Peyer's patch (tissue), 4 donors: ENCODE measurements at places on chromosomes 12 and 14.

DNA sequence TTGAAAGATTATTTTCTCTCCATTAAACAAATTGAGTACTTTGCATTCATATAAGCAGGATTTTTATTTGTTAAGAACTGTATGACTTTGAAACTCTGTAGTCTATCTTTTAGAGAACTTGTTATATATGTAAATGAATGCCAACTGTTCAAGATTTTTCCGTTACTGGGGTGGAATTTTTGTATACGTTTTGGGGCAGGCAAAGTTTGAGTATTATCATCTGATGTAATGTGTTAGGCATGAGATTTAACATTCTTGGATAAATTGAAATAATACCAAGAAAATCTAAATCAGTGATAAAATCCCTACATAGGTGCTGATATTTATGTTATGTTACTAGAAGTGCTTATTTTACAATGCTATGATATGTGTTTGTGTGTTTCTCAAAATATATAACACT is 8.4 kb downstream of the CNOT2 start:
- no peak overlapping the region for H3K27ac ChIP-seq
- H3K36me3 ChIP-seq = no peaks in the 10 kb centered on the region
- no peak overlapping the region for H3K4me3 ChIP-seq
- peaks cover 27% of the 10 kb centered on the region for H3K4me1 ChIP-seq
- no peak for DNase-seq
- H3K27me3 ChIP-seq = no peaks in the 10 kb centered on the region

DNA sequence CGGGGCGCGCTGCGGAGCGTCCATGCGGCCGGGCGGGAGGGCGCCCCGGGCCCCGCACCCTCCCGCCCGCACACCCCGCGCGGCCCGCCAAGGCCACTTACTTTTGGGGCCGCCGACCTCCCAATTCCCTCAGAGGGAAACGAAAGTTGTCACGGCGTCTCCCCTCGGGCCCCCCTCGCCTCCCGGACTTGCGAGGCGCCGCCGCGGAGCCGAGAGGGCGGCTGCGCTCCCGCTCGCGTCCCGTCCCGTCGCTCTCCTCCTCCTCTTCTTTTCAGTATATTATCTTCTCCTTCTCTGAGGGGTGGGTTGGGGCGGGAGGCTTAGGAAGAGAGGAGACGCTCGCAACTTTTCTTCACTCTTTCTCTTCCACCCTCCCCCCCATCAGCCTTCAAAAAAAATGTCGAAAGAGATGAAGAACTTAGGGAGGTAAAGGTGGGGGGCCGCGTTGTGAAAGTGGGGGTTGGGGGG is 613 bp downstream of the DUSP16 start:
- peak overlapping the region; percentile 70 for H3K4me3 ChIP-seq
- H3K4me1 ChIP-seq = peaks cover 17% of the 10 kb centered on the region
- H3K27me3 ChIP-seq = no peaks in the 10 kb centered on the region
- peak; percentile 57 for DNase-seq
- H3K27ac ChIP-seq = peak overlapping the region; percentile 100

DNA sequence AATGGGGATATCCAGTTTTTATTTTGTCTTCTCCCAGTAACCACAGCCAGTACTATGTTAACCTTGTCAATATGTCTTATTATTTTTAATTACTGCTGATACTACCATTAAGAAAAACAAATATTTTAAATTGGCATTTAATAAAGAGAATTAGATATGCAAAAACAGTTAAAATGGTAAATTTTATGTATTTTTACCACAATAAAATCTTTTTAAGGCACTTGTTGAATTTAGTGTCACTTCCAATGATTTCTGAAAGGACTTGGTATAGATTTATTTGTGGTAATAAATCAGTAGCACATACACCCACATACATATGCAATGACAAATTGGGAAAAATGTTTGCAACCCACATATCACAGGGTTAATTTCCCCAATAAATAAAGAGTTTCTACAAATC is 14.0 kb downstream of the CDKN1B start:
- no peak overlapping the region for H3K27ac ChIP-seq
- H3K36me3 ChIP-seq = no peaks in the 10 kb centered on the region
- peaks cover 13% of the 10 kb centered on the region for H3K4me1 ChIP-seq
- no peaks in the 10 kb centered on the region for H3K27me3 ChIP-seq

- no peaks in the 10 kb centered on the region for H3K27me3 ChIP-seq
- no peak for DNase-seq
- H3K4me1 ChIP-seq = no peaks in the 10 kb centered on the region
- H3K36me3 ChIP-seq = no peaks in the 10 kb centered on the region
- no peak overlapping the region for H3K27ac ChIP-seq
Observed at GRCh38 chr14:41650802-41651201, 44.1 kb downstream of the LRFN5 start.

GRCh38 chr14:36021591-36022320 is 154.8 kb downstream of the PTCSC3 start:
- H3K27ac ChIP-seq = no peak overlapping the region
- no peaks in the 10 kb centered on the region for H3K27me3 ChIP-seq
- H3K4me1 ChIP-seq = no peaks in the 10 kb centered on the region
- no peaks in the 10 kb centered on the region for H3K36me3 ChIP-seq
- H3K4me3 ChIP-seq = no peak overlapping the region

- peak within 1 kb of the TSS; percentile 98 for H3K27ac ChIP-seq
- no peaks in the 10 kb centered on the region for H3K36me3 ChIP-seq
- DNase-seq = peak; percentile 94
- H3K4me1 ChIP-seq = peaks cover 27% of the 10 kb centered on the region
- H3K4me3 ChIP-seq = peak within 1 kb of the TSS; percentile 99
Observed at GRCh38 chr12:121296618-121297434, at the start of gene CAMKK2. CAMKK2 (minus strand) TSS chr12:121296709; CDS start chr12:121274526, 22,183 bp downstream.

DNA sequence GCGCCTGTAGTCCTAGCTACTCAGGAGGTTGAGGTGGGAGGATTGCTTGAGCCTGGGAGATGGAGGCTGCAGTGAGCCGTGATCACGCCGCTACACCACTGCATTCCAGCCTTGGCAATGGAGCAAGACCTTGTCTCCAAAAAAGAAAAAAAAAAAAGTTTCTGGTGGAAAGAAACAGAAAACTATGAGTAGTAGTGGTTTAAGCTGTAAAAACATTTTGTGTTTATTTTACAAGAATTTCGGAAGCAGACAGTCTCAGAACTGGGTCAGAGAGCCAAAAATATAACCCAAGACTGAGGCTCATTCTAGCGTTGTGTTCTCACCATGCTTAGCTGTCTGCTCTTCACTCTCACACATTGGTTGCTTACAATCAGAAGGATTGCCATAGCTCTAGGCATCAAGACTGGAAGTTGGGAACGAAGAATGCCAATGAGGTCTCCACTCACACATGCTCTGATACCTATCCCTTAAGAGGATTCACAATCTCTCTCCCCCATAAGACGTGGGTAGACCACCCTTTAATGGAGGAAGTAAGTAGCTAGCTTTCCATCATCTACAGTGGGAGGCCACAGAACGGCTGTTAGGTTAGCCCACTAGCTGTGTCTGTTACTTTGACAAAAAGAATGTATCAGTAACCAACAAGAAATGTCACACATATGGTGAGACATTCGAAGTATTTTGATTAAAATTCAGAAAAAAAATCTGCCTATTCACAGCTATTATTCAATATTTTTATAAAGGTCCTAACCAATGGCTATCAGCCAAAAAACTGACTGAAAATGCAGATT is 117.6 kb upstream of the RASSF8 start:
- H3K4me3 ChIP-seq = no peak overlapping the region
- no peaks in the 10 kb centered on the region for H3K27me3 ChIP-seq
- no peaks in the 10 kb centered on the region for H3K4me1 ChIP-seq
- no peak for DNase-seq
- H3K36me3 ChIP-seq = no peaks in the 10 kb centered on the region

- no peak overlapping the region for H3K4me3 ChIP-seq
- no peak for DNase-seq
- H3K27me3 ChIP-seq = no peaks in the 10 kb centered on the region
- no peaks in the 10 kb centered on the region for H3K4me1 ChIP-seq
- H3K27ac ChIP-seq = no peak overlapping the region
- H3K36me3 ChIP-seq = no peaks in the 10 kb centered on the region
Observed at GRCh38 chr12:51589060-51589459, 2.0 kb upstream of the SCN8A start.

- no peaks in the 10 kb centered on the region for H3K4me1 ChIP-seq
- no peaks in the 10 kb centered on the region for H3K27me3 ChIP-seq
- H3K27ac ChIP-seq = no peak overlapping the region
- H3K36me3 ChIP-seq = no peaks in the 10 kb centered on the region
- DNase-seq = peak; percentile 60
Observed at GRCh38 chr12:1932264-1932777, 13.9 kb upstream of the CACNA2D4 start.

DNA sequence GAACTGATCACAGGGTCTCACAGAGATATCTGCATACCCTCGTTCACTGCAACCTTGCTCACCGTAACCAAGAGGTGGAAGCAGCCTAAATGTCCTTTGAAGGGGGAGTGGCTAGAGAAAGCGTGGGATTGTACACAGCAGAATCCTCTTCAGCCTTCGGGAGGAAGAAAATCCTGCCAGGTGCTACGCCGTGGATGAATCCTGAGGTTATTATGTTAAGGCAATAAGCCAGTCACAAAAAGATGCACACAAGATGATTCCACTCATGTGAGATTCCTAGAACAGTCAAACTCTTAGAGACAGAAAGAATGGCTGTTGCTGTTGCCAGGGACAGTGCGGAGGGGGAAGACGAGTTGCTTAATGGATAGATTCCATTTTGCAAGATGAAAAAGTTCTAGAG is 39.6 kb upstream of the SFSWAP start:
- H3K4me3 ChIP-seq = no peak overlapping the region
- H3K36me3 ChIP-seq = no peaks in the 10 kb centered on the region
- no peak for DNase-seq
- no peaks in the 10 kb centered on the region for H3K4me1 ChIP-seq
- no peaks in the 10 kb centered on the region for H3K27me3 ChIP-seq
- H3K27ac ChIP-seq = no peak overlapping the region

GRCh38 chr12:46676797-46677520 is 148.8 kb downstream of the SLC38A4 start:
- H3K4me1 ChIP-seq = no peaks in the 10 kb centered on the region
- no peak overlapping the region for H3K27ac ChIP-seq
- no peak for DNase-seq
- no peak overlapping the region for H3K4me3 ChIP-seq
- no peaks in the 10 kb centered on the region for H3K27me3 ChIP-seq

DNA sequence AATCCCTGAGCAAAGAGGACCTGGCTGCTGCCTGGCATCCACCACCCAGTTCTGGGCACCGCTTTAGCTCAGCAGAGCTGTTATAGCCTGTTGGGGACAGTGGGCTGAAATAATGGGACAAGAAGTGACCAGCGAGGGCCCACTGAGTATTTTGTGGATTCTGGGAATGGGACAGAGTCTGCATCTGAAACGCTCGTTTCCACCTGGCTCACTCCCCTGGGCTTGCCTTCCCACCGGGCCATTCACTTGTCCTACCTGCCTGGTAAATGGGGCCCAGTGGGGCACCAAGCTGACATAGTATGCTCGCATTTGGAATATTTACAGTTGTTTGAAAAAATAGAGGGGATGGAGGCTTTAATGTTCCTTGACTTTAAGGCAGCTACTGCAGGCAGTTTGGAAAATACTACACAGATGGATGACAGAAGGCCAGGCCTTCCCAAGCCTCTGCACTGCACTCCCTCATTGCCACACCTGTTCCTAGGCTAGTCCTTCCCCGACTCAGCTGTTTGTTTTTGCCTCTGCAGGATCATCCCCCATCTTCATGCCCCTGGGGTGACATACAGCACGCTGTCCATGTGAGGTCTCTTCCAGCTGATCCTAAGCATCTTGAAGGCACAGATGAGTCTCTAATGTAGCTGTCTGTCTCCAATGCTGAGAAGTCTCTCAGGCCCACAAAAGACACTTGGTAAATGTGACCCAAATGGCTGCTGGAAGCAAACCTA is 61.3 kb upstream of the DICER1 start:
- no peak overlapping the region for H3K27ac ChIP-seq
- no peak overlapping the region for H3K4me3 ChIP-seq
- DNase-seq = no peak
- H3K27me3 ChIP-seq = no peaks in the 10 kb centered on the region
- no peaks in the 10 kb centered on the region for H3K4me1 ChIP-seq
- peaks cover 7% of the 10 kb centered on the region for H3K36me3 ChIP-seq

GRCh38 chr14:67820428-67820971 is 921 bp downstream of the RAD51B start:
- H3K27ac ChIP-seq = peak overlapping the region; percentile 79
- H3K4me1 ChIP-seq = no peaks in the 10 kb centered on the region

GRCh38 chr14:69543341-69544115 is 31.1 kb downstream of the CCDC177 start:
- H3K36me3 ChIP-seq = no peaks in the 10 kb centered on the region
- H3K27me3 ChIP-seq = no peaks in the 10 kb centered on the region
- H3K27ac ChIP-seq = no peak overlapping the region
- peak; percentile 18 for DNase-seq

DNA sequence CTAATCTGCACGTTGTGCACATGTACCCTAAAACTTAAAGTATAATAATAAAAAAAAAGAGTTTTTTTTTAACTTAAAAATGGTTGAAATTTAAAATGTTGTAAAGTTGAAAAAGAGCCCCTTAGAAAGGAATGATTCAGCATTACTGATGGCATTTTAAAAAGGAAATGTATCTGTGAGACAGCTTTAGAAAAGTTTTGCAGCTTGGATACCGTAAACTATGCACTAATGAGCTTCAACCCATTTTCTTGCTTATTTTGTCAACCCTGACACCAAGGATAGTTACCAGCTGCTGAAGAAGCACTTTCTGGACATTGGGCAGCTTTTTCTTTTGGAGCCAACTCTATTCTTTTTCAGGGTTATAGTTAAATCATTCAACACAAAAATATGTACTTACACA is 4.3 kb downstream of the BICD1 start:
- H3K4me3 ChIP-seq = no peak overlapping the region
- H3K27ac ChIP-seq = no peak overlapping the region
- no peaks in the 10 kb centered on the region for H3K27me3 ChIP-seq
- DNase-seq = no peak

DNA sequence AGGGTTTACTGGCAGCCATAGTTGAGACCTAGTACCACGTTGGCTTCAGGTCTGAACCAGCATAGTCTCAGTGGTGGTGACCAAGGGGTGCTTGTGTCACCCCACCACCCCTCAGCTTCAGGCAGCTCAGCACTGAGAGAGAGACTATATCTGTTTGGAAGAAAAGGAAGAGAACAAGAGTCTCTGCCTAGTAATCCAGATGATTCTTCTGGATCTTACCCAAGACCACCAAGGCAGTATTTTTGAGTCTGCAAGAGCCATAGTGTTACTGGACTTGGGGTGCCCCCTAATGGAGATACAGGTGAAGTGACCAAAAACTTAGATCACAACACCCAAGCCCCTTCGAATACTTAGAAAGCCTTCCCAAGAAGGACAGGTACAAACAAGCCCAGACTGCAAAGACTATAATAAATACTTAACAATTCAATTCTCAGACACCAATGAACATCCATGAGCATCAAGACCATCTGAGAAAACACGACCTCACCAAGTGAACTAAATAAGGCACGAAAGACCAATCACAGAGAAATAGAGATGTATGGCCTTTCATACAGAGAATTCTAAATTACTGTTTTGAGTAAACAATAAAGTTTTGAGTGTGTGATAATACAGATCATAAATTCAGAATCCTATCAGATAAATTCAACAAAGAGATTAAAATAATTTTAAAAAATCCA is 107.0 kb downstream of the HELB start:
- H3K36me3 ChIP-seq = no peaks in the 10 kb centered on the region
- no peak overlapping the region for H3K4me3 ChIP-seq
- H3K4me1 ChIP-seq = no peaks in the 10 kb centered on the region
- DNase-seq = no peak
- no peak overlapping the region for H3K27ac ChIP-seq
